NCI-H446 (cell line): ENCODE measurements at places on chromosomes 12 and 14.

DNA sequence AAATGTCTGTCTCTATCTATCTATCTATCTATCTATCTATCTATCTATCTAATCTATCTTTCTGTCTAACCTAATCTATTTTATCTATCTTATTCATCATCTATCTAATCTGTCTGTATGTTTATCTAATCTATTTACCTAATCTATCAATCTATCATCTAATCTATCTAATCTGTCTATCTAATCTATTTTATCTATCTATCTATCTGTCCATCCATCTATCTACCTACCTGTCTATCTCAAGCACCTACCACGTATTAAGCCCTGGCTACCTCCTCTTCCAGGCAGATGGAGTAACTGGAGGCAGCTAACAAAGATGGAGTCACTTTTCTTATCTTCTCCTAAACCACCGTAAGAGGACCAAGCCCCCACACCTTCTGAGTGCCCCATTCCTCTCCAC, 5.8 kb downstream of the CD4 start:
- no peak for DNase-seq

DNA sequence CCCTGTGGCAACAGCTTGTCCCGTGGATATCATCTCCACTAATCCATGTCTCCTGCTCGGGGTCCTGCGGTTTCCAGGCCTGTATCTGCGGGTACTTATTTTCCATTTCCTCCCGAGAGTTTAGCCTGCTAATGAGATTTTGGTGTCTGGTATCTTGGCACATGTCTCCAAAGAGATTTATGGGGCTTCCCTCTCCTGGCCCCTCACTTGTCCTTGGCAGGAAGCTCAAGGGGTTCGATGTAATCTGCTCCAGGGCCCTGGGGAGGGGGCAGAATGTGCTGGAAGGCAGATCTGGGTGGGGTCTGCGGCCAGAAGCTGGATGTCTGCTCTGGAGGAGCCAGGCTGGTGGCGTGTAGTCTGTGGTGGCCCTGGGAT, 85.7 kb downstream of the KIF26A start:
- peak; percentile 68 for DNase-seq

GRCh38 chr14:77026166-77026929, 2.2 kb downstream of the IRF2BPL start:
- DNase-seq, result no peak

DNA sequence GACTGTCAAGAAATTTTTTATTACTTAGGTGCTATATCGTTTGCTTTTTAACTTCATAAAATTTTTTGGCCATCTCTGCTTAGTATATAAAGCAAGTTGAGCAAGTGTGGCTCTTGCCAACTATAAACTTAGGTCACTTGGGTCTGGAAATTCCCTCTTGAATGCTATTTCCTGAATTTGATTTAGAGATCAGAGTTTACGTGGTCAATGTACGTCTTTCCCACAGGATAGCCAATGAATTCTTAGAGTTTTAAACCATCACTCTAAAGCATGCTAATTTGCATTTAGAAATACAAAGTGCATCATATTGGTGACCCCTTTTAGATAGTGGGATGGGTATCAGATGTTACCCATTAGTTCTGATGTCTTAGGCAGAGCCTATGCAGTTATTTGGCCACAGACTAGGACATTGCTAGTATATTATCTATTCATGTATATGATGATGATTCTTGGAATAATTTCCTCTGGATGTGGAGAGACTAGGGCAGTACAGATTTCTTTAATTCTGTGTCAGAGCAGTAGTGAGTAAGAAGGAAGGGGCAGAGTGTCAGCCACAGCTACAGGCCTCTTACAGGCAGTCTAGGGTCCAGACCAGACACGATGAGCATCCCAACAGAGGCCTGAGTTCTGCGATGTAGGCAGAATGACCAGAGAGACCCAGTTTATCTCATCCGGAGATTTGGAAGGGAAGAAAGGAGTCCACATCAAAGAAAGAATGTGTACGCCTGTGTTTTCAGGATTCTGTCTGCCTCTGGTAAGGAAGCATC, 30.3 kb downstream of the SCN8A start:
- DNase-seq, result no peak

- DNase-seq, result no peak
These were observed 55.2 kb downstream of the WDR20 start for GRCh38 chr14:102194856-102195255.

GRCh38 chr14:28599605-28600004, 167.0 kb upstream of the FOXG1 start:
- DNase-seq, result no peak

- peak; percentile 70 for DNase-seq
These were observed 22.4 kb upstream of the FBXO21 start for GRCh38 chr12:117212563-117213190.

DNA sequence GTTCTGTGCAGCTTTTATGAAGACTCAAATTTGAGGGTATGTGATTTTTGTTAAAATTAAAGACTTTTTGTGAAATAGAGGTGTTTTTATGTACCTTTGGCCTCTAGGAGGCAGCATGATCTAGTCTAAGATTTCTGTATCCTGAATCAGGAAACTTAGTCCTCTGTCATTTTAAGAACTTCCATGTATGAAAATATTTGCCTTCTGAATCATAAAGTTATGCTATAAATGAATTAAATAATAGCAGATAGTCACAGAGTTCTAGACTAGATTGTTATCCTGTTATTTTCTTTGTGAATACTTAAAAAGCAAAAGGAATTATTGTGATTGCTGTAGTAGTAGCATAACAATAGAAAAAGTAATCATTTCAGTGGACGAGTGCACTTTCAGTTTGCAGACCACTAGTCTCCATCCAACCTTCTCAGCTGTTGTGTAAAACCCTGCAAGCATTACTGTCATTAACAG, 56.3 kb downstream of the FGD4 start:
- DNase-seq, result peak; percentile 62

DNA sequence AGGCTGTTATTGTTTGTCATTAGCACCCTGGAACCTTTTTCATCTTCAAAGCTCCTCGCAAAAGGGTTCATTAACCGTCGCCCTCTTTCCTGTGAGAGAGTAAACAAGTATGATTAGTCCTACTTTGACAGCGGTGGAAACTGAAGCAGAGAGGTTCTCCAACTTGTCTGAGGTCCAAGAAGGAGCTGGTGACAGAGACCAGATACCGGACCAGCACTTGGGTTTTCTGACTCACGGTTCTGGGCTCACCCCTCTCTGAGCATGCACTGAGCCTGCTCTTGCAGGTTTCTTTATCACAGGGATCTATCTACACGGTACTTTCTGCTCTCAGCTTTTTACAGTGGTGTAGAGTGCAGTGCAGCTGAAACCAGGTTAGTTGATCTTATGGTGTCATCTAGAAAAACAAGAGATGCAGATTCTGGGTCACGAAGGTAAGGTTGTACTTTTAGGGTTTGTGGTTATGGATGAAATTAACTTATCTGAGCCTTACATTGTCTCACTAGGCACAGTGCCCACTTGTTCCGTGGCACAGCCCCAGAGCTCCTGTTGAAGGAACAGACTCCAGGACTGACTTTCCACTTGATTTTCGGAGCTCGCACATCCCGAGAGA, 62.1 kb downstream of the PPP2R5C start:
- DNase-seq, result no peak

- DNase-seq, result no peak
These were observed 152.7 kb upstream of the EEA1 start for GRCh38 chr12:93081810-93082165.

DNA sequence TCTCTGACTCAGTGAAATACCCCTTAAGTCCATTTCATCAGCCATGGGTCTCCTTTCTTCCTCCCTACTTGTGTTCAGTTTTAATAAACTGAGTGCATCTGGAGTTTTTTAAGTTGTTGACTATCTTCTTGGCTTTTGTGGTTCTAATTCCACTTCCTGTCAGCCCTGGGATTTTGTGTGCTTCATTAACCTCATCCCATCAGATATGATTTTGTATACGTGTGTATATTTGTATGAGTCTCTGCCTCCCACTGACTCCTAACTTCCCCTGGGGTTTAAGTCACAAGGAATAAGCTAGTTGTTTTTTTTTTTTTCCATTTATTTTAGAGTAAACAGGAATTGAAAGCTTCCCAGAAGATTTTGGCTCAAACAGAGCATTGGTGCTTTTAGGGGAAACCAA, 62.7 kb downstream of the TTLL5 start:
- no peak for DNase-seq

- no peak for DNase-seq
These were observed 28.1 kb downstream of the MSRB3 start for GRCh38 chr12:65306366-65307168.

DNA sequence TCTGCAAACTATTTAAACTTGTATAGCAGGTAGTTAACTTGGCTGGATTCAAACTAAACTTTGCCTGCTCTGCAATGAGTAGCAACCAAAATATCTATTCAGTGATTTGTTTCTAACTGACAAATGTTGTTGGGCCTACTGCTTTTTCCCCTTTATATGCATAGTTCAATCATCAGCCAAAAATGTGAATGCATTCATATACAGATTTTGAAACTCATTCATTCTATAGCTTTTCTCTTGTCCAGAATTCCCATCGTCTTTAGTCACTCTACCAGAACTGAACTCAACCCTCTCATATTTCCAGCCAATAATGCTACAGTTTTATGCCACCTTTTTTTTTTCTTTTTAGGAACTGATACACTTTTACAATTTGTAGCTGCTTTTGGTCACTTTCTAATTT, 599.8 kb downstream of the RPL10L start:
- no peak for DNase-seq

GRCh38 chr14:44897845-44898151, 63.9 kb downstream of the KLHL28 start:
- peak; percentile 31 for DNase-seq

DNA sequence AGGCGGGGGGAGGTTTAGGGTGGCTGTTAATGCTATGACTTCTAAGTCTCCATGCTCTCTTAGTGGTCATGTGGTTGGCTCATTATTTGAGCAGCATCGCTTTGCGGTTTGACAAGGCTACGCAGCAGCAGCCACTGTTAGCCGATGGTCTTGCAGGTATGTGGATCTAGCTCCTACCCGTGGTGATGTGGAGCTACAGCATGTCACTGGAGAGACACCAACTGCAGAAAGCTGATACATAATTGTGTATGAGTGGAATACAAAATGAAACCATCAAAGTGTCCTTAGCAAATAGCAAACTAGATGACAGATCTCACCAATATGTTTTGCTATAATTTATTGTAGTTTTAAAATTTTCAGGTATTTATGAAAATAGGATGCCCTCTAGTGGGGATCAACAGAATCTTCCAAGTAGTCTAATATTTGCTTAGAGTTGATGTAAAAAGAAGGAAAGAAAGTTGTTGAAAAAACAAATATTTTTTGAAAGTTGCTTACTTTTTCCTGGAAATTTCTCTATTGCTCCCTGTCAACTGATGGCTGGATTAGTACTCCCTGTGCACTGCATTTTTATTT, 94.9 kb downstream of the NAV3 start:
- peak; percentile 91 for DNase-seq

DNA sequence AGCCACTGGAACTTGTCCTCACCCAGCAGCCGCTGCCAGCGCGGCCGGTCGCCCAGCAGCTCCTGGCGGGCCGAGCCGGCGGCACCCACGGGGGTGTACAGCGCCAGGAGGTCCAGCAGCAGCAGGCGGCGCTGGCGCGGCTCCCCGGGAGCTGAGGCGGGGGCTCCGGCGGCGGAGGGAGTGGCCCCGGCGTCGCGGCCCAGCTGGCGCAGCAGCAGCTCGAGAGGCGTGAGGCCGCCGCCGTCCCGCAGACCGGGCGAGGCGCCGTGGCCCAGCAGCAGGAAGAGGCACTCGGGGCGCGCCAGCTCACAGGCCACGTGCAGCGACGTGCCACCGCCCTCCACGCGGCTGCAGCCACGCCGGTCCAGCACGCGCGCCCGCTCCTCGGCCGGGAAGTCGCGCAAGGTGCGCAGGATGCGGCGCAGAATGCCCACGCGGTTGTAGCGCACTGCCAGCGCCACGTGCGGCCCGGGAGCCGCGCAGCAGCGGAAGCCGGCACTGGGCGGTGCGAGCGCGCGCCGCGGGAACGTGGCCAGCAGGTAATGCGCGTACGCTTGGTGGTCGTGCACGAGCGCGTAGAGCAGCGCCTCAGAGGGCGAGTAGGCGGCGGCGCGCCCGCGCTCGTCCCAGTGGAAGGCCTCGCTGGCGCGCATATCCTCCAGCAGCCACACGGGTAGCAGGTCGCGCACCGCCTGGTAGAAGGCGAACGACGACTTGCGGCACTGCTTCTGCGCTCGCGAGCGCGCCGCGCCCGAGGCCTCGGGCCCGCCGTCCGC, 2.3 kb downstream of the ANKRD9 start:
- no peak for DNase-seq

GRCh38 chr12:56713345-56713744, 11.8 kb downstream of the NACA start:
- no peak for DNase-seq

DNA sequence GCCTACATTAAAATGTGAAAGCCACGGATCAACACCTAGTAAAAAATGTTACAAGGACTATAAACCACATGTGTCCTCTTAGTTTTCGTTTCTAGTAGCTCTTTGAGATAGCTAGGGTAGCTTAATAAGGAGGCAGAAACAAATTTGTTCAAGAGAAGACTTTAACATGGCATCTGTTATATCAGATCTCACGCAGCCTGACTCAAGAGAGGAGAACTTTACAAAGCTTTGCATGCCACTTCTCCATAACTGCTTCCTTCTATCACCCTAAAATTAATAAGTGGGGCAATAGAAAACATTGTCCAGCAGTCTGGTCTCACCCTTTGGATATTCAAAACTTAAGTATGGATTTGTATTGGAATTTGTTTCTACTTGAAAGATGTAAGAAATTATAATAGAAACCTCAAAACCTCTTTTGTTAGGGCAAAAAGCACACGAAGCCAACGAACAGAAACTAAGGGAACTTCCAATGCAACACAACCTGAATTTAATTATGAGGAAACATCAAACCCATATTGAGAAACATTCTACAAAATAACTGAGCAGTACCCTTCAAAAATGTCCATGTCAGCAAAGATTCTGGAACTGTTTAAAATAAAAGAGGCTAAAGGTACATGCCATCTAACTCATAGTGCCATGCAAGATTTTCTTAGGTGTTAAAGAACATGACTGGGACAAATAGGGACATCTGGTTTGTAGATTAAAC, 194.8 kb downstream of the LRIG3 start:
- no peak for DNase-seq

GRCh38 chr14:74542056-74542685, 48.6 kb downstream of the ISCA2 start:
- no peak for DNase-seq

DNA sequence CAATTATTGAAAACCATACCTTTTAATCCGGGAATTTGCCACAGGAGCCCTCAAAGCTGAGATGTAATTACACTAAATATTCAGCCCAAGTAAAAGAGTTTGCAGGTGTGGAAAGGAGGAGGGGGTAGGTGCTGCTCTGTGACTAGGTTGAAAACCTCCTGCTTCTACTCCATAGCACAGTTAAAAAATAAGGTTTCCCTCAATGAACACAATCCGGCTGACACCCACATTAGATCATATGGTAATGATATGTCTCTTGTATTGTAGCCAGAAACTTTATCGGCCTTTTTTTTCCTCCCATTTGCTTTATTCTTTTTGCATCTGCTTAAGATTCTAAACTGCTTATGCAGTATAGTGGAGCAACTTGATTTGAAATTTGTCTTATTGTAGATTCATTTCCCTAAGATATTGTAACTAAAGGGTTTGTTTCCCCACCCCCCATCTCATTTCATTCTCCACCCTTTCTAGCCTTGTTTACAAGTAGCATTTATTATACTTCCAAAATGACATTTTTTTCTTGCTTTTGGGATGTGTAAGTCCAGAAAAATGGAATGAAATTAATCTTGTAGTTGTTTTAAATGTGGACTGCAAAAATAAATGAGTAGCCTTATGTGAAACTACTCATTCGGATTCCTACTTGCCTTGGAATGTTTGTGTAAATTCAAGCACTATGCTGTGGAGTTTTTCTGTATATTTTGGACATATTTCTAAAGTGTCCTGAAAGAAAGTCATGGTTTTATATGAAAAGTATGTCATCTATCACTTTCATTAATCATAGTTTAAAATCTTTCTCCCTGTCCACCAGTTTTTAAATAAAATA, at the start of gene DCN:
DCN (minus strand) TSS at position 182 of the 820 bp plus-strand sequence. CDS start 4,265 bp downstream, outside the sequence.
- no peak for DNase-seq

- DNase-seq, result no peak
These were observed 2.9 kb downstream of the NUDT4 start for GRCh38 chr12:93380480-93381121.
